ENCODE measurements at places on chromosomes 16 and 17.

GRCh38 chr17:17681744-17682292, 560 bp downstream of the RAI1 start:
- no peak for DNase-seq

- no peak for DNase-seq
Observed at GRCh38 chr16:1283996-1284616, 25.3 kb upstream of the UBE2I start.

DNA sequence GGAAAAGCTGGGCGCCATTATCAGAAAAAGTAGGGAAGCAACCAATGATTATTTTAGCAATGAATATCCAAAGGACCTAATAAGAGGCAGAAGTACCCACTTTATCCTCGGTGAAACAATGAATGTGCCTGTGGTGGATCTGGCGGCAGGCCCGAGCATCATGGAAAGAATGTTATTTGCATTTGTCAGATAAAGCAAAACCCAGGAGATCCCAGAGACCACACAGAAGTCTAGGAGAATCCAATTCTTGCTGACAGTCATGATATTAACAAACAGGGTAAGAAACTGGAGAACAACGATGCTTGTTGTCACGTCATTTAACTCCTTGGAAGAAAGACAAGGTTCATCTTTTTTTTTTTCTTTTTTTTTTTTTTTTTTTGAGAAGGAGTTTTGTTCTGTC, 12.0 kb upstream of the TNRC6A start:
- no peak for DNase-seq

GRCh38 chr16:77812856-77813500, 24.6 kb downstream of the VAT1L start:
- DNase-seq, result no peak

DNA sequence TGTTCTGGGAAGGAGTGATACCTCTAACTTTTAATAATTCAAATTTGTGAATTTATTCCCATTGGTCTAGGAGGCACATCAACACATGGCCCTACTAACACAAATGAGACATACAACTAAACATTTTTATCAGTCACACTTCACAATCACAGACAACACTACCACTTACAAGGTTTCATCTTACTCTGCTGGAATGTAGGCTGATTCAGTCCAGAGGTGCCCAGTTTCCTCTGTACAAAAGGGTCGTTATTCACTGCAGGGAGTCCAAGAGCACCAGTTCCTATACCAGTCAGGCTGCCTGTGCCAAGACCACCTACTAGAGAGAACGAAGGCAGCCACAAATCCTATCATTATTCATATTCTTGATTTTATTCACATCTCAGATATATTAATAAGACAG, 41.4 kb downstream of the SETD6 start:
- no peak for DNase-seq

GRCh38 chr17:78899361-78900260, 3.4 kb downstream of the CEP295NL start:
- DNase-seq, result no peak
